ENCODE measurements at places on chromosomes 11 and 22.

DNA sequence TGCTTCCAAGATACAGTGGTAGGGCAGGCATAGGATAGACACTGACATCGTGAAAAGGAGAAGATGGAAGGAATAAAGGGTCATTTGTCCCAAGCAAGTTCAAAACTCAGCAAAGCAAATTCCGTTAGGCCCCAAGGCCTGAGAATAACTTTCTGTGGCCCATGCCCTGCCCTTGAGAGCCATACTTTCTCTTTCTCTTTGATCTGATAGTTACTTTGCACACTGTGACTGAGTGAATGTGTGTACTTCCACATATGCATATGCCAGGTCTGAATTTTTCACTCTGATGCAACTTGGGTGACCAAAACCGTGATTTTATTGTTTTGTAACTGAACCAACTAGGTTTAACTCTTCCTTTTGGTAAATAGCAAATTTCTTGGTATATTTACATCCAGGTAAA is 371.5 kb downstream of the RAB38 start:
- no peak for DNase-seq

- DNase-seq = no peak
These were observed 3.9 kb downstream of the LTBP3 start for GRCh38 chr11:65554057-65554818.

GRCh38 chr22:22362936-22363335 is 118.3 kb downstream of the VPREB1 start:
- DNase-seq = no peak

DNA sequence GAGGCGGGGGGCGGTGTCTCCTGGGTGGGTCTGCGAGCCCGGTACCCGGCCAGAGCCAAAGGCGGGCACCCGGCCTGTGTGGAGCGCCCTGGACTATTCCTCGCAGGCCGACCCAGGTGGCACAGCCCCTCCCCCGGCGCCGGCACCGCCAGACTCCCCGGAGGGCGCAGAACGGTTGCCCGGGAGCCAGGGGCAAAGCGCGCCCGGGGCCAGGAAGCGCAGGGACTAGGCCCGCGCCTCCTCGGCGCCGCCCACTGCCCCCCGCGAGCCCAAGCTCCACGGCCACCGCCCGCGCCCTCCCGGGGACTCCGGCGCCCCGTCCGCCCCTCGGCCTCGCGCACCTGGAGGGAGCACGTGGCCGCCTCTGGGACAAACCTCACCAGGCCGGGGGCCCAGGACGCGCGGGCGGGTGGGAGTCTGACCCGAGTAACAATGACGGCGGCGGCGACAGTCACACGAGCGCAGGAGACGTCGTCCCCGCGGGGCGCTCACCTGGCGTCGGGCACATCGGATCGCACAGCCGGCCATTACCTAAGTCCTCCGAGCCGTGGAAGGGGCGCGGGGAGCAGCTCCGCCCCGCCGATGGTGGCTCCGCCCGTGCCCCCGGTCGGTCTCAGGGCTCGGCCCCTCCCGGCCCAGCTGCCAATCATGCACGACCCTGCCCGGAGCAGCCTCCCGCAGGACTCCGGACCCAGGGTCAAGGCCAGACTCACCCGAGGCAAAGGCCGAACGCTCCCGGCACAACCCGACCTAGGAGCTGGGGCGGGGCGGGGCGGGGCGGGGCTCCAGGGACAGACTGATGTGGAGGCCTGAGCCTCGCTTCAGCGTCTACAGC is 7.4 kb downstream of the PLXNB2 start:
- DNase-seq = peak; percentile 36

- DNase-seq = no peak
These were observed 3.3 kb downstream of the GRIA4 start for GRCh38 chr11:105613183-105613582.

- DNase-seq = no peak
These were observed 5.5 kb downstream of the B3GNT6 start for GRCh38 chr11:77039491-77040400.

DNA sequence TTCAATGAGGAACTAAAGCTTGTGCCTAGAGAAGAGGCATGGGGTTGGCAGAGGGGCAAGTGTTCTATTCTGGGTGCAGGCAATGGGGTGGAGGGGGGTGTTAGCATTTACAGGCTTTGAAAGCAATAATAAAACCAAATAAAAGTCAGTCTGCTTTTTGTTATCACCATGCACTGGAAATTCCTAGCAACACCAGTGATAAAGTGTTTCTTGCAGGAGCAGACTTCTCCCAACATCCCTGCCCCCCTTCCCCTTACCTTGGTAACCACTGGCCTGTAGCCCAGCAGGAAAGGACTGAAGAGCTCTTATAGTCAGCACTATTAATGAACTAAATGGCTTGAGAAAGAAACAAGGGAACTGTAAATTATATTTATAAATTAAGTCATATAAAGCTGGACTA is 65.2 kb upstream of the SESN3 start:
- no peak for DNase-seq

GRCh38 chr11:102449651-102450570 is 2.7 kb downstream of the TMEM123 start:
- DNase-seq = no peak

GRCh38 chr11:69982690-69983570 is 95.2 kb upstream of the ANO1 start:
- DNase-seq = no peak

- DNase-seq = peak; percentile 24
These were observed 55.0 kb upstream of the USP47 start for GRCh38 chr11:11786771-11787170.

DNA sequence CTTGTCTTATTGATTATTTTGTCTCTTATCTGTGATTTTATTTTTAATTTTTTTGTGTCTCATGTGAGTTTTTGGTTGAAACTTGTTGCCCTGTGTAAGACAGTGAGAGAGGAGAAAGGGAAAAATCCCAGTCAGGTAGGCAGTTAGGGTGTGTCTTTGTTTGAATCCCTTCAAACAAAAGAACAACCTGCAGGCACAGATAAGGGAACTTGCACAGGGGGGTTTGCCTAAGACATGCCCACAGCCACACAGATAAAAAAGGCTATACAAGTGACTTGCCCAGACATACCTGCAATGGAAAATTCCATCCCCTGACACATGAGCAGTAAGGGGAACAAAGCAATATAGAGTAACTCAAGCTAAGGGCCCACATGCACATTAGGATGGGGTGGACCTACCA is 127.8 kb upstream of the PLET1 start:
- no peak for DNase-seq

DNA sequence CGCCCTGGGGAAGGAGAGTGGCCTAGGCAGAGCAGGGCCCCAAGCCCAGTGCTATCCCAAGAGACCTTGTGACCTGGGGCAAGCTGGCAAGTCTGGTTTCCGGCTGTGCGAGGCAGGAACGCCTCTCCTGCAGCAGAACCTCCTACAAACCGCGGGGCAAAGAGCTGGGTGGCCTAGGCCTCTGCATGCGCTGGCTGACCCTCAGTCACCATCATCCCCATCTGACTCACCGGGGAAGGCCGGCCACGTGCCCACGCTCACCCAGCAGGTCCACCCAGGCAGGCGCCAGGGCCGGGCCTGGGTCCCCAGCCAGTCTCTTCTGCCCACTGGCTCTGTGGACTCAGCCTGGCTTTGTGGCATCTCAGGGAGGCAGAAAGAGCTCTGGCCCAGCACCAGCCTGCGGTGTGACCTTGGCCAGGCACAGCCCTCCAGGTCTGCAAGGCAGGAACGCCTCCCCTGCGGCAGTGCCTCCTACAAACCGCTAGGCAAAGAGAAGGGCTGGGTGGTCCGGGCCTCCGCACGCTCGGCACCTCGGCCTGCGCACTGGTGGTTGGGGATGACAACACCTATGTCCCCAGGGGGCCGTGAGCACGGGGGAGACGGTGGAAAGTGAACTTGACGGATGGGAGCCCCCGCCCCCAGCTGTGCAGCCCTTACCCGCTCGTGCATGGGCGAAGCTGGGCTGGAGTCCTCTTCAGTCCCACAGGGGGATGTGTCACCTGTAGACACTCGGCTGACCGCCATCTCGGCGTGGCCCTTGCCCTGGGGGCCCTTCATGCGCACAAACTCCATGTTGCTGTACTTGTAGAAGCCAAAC is 38.2 kb downstream of the KIAA0930 start:
- no peak for DNase-seq

DNA sequence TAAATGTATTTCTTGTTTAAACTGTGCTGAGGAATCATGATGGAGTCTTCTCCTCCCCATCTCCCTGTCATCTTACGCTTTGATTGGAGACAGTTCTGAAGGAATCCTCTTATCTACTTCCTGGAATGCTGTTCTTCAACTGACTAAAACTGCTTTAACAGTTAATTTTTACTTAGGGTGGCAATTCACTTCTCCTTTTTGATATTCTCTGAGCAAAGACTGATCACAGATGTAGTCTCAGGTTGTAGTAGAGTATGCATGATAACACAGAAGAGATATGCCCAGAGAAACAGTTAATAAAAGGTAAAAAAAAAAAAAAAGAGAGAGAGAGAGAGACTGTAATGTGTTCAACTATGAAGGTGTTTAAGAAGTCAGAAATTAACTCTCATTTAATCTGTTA is 1.4 kb upstream of the CASP5 start:
- DNase-seq = no peak

GRCh38 chr22:41403532-41404318 is 22.0 kb downstream of the TEF start:
- peak; percentile 83 for DNase-seq

- DNase-seq = no peak
These were observed 225.0 kb downstream of the BLID start for GRCh38 chr11:121890946-121891515.

GRCh38 chr11:31045335-31045734 is 324.2 kb downstream of the DCDC1 start:
- DNase-seq = no peak

DNA sequence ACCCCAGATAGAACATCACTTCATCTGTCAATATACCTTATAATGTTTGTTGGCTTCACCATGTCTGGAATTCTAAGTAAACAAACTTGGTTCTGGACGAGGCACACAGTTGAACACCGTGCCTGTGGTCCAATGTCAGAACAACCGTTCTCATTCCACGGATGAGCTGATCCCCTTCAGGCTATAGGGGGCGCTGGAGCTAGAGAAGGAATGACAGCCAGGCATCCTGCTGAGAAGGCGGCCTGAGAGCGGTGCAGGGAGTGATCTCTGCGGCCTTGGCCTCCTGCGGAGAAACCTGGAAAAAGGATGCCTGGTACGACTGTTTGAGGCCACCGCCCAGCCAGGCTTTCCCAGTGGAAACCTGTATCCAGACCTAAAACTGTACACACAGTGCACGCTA is 48.7 kb downstream of the FDX1 start:
- no peak for DNase-seq

- DNase-seq = no peak
These were observed 1.9 kb downstream of the PATZ1 start for GRCh38 chr22:31344256-31344577.

DNA sequence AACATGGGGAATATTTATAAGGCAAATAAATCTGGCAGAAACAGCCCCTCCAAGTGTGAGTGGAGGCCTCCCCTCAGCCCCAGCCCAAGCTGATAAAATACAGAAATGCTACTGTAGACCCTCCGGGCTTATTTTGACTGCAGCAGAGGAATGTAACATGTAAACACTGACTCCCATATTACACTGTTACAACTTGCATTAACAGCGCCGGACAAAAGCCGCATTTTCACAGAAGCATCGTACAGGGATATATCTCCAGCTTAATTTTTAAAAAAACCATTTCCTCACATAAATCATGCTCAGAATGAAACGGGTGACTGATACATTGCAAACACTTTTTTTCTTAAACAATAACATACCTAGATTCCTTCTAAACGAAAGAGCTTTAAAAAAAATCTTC is 36.6 kb upstream of the COMT start:
- DNase-seq = no peak

DNA sequence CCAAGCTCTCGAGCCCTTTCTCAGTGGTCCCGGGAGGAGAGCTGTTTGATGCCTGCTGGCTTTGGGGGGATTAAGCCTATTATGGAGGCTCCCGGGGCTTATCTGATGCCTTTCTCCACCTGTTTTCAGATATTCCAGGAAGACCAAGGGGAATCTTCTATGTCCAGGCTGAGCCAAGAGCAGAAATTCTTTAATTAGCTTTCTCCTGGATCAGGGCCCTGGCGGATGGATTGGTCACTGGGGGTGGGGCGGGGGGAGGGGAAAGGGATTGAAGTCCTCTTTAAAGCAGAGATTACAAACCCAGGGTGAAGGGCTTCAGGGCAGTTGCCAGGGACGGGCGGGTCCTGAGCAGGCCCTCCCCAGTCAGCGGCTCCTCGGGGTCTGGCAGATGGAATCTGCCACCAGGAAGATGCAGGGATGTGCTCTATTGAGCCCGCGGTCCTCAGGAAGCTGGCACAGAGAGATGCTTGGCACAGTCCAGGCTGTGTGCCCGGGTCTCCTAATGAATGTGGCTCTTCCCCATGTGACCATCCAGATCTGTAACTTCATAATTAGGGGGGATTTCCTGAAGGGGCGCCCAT is 33.6 kb downstream of the MACROD1 start:
- DNase-seq = no peak

GRCh38 chr11:83132191-83132590 is 24.7 kb upstream of the PCF11 start:
- no peak for DNase-seq

GRCh38 chr11:119935349-119935925 is 202.5 kb downstream of the TRIM29 start:
- DNase-seq = no peak

- no peak for DNase-seq
These were observed 37.5 kb downstream of the TPST2 start for GRCh38 chr22:26552466-26552865.

DNA sequence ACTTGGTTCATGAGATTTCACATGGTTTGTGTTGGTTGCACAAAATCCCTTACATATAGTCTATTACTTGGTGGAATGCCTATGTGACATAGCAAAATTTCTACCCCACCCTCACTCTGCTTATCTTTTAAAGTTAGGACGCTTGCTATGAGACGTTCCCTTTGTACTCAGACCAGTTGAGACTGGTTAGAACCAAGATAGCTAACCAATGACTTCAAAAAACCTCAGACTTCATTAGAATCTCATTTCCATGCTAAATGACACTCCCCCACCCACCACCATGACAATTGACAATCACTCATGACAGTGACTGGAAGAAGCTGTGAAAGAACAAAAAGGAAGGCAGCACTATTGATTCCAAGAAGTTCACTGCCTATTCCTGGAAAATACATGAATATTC is 313.6 kb downstream of the ETS1 start:
- DNase-seq = no peak

GRCh38 chr22:45210991-45211390 is 29.7 kb downstream of the KIAA0930 start:
- no peak for DNase-seq

DNA sequence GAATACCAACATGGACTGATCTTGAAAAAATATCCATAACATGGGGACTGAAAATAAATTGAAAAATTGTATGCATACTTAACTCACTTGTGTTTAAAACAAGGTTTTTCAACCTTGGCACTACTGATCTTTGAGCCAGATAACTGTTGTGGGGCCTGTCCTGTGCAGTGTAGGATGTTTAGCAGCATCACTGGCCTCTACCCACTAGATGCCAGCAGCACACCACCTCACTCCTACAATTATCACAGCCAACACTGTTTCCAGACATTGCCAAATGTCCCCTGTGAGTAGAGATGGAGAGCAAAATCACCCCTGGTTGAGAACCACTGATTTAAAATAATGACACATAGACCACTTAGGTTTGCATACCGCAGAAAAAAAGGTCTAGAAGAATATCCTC is 45.0 kb upstream of the SLC1A2 start:
- DNase-seq = no peak

GRCh38 chr22:41699264-41700107 is at the start of gene MEI1:
TSS of gene MEI1 (plus strand) at chr22:41699503. CDS start at chr22:41699539, 36 bp downstream.
- no peak for DNase-seq
